Activated T-helper 1 cell treated with anti-CD3 and anti-CD28 coated beads, Interleukin-2, amount 50 U/mL, for 16 hours (primary cell): ENCODE measurements at places on chromosomes 7 and 10.

DNA sequence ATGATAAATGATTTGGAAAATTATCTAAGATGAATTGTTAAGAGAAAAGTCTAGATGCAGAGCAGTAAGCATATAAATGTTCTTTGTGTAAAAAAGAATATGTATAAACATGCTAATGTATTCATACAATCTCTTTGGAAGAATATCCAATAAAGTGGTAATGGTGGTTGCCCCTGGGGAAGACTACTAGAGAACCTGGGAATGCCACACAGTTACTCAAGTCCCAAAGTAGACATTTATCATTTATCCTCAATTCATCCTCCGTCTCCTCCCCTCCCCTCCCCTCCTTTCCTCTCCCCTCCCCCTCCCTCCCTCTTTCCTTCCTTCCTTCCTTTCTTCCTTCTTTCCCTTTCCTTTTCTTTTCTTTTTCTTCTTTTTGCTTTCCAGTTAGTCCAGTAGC lies 51.7 kb downstream of the LRRC18 start:
- no peak for DNase-seq

DNA sequence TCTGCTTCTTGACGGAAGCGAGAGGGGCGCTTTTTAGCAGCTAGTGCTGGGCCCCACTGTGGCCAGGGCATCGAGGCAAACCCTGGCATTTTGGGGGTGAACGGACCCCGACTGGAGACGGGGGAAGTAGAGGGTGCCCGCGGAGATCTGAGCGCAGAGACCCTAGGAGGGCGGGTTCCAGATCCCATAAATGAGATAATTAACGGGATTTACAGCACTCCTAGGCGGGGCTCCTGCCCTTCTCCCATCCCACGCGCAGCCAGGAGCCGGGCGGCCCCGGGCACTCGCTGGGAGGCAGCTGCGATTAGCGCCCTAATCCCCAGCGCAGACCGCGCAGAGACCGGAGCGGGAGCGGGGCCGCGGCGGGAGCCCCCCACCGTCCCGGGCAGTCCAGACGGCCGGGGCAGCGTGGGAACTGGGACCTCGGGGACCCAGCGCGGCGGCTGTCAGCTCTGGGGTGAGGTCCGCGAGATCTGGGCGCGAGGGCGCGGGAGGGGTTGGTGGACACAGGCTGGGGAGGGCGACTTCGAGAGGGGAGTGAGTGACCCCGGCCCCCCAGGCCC lies 735 bp downstream of the JCAD start:
- DNase-seq = no peak

- no peak for DNase-seq
Observed at GRCh38 chr10:11522821-11523245, 88.6 kb downstream of the USP6NL start.

DNA sequence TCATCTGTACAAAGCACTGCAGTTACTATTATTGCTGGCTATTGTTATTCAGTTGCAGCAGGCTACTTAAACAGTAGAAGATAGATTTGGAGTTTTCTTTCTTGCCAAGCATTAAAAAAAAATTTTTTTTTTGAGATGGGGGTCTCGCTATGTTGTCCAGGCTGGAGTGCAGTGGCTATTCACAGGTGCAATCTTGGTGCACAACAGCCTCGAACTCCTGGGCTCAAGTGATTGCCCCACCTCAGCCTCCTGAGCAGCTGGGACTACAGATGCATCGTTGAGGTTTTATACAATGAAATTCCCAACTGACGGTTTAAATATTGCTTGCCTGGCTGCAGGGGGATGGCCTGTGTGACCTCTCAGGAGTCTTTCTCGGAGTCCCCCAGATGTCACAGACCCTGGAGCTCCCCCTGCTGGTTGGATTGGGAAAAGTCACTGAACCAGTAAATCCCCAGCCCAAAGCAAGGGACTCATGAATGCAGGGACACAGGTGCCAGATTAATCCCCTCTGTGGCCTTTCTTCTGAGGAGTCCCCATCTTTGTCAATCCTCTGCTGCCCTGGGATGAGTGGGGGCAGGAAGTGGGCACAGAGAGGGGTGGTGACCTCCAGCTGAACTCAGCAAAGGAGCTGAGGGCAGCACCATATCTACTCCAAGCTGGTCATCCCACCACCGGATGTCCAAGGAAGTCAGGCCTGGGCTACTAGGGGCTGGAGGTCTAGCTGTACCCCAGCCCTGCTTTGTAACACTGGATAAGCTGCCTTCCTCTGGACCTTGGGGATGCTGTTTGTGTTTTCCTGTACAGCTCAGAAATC lies 149.6 kb downstream of the C10orf105 start:
- peak; percentile 73 for DNase-seq

GRCh38 chr10:132630666-132631337 lies 93.2 kb downstream of the INPP5A start:
- no peak for DNase-seq

DNA sequence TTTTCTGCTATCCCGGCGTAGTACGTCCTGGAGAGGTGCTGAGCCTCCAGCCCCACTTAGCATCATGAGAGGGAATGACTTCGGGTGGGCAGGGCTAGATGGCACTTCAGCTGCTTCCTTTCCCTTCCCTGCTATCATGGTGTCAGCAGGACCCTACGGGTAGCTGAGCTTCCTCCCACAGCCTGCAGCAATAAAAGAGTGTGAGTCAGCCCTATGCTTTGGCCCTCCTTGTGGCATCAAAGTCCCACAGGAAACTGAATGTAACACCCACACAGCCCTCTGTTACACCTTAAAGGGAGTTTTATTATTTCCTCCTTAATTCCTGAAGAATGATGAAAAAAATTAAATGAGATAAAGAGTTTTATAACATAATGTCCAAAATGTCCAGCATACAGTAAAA lies 458.1 kb downstream of the RPS24 start:
- DNase-seq = no peak

DNA sequence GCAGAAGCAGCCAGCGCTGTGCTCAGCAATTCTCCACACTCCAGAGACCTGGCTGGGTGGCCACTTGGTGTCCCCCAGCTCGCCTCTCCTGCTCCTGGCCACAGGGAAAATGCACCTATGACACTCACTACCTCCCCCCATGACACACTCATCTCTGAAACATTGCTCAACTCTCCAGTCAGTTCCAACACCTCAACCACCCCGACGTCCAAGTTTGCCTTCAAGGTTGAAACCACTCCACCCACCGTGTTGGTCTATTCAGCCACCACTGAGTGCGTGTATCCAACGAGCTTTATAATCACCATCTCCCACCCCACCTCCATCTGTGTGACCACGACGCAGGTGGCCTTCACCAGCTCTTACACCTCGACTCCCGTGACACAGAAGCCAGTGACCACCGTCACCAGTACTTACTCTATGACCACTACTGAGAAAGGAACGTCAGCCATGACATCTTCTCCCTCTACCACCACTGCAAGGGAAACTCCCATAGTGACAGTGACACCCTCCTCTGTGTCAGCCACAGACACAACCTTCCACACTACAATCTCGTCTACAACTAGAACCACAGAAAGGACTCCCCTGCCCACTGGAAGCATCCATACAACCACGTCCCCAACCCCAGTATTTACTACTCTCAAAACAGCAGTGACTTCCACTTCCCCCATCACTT lies 2.7 kb downstream of the MUC3A start:
- DNase-seq = no peak

- DNase-seq = no peak
Observed at GRCh38 chr10:77319557-77319956, 318.1 kb downstream of the KCNMA1 start.

GRCh38 chr10:110609605-110610004 lies 34.5 kb upstream of the RBM20 start:
- DNase-seq = no peak

DNA sequence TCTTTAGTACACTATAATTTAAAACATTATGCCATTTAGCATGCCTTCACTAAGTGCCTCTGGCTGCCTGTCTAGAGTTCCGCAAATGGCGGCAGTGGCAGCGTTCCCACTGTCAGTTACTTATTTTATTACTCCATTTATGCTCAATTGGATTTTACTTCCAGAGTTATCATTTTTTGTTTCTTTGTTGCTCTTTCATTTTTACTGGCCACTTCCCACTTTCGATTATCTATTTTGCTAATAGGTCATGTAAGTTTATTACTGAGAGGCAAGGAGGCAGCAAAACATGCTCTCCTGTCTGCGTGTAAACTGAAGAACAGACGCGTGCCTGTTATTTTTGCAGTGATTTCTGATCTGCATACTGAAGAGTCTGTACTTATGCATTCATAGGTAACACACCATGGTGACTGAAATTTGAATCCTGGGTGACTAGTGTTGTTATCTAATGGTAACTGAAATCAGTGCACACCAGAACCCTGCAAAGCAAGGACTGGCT lies 23.1 kb downstream of the KDM7A start:
- no peak for DNase-seq

DNA sequence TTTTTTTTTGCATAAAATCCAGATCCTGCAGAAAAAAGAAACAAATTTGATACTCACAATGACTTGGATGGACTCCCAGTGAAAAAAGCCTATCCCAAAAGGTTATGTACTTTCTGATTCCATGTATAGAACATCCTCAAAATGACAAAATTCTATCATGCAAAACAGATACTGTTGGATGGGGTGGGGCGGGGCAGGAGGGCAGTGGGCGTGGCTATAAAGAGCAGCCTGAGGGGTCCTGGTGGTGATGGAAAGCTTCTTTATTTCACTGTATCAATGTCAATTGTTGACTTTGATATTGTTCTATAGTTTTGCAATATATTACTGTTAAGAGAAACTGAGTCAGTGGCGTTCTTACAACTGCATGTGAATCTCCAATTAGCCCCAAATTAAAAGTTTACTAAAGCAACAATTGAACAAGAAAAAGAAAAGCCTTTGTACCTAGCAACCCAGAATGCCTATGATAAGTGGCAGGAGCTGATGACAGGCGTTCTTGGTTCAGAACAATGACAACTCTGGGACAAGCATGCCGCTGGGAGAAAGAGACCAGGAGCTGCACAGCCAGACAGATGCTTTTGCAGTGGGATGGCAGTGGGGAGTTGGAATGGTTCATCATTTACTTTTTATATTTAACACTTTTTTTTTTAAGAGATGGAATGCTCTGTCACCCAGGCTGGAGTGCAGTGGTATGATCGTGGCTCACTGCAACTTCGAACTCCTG lies 101.9 kb downstream of the LHPP start:
- DNase-seq = no peak

DNA sequence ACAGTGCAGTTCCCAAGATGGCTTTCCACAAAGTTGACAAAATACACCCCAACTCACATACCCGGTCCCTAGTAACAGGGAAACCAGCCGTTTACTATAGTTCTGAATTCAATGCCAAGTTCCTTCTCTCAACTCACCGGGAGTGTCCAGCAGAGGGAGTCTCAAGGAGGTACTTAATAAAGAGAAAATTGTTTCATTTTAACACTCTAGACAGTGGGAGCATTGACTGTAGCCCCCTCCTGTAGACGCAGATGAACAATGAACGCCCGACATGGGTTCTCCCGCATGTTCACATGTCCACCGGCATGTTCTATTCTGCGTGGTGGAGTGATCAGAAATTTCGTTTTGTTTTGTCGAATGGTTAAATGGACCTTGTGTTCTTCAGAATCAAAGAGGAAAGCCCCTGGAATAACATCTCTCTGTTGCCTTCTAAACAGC lies 1.9 kb downstream of the HIPK2 start:
- DNase-seq = no peak

DNA sequence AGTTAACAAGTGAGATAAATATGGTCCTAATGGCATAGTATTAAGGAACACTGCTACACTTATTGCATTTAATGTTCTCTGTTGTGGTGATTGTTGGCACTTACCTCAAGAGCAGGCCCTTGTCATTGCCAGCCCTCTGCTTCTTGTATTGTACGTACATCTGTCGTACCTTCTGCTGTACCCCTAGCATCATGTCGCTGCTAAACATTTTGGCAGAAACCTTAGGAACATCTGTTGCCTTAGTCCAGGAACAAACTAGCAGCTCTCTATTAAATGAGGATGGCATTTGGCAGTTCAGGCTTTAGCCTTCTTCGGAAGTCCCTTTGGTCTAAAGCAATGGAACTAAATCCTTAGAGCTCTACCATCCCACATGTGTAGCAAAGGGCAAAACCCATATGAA lies 47.6 kb downstream of the PRKG1 start:
- no peak for DNase-seq

DNA sequence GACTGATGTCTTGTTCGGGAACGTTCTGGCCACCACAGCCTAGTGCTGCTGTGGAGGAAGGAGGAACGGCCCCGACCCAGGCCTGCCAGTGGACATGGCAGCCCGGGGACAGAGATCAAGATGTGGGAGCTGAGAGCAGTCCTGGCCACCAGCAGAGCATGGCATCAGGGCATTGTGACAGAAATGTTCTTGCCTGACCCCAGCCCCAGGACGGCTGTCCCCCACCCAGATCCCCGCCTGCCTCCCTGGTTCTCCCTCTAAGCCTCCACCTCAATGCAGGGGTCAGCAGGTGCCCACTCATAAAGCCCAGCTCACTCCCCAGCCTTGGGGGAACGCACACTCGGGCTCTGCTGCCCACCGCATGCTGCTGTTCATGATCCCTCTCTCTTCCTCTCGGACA lies 42.9 kb upstream of the HSPA12A start:
- DNase-seq = no peak

GRCh38 chr7:47432671-47433563 lies 149.0 kb downstream of the TNS3 start:
- no peak for DNase-seq

DNA sequence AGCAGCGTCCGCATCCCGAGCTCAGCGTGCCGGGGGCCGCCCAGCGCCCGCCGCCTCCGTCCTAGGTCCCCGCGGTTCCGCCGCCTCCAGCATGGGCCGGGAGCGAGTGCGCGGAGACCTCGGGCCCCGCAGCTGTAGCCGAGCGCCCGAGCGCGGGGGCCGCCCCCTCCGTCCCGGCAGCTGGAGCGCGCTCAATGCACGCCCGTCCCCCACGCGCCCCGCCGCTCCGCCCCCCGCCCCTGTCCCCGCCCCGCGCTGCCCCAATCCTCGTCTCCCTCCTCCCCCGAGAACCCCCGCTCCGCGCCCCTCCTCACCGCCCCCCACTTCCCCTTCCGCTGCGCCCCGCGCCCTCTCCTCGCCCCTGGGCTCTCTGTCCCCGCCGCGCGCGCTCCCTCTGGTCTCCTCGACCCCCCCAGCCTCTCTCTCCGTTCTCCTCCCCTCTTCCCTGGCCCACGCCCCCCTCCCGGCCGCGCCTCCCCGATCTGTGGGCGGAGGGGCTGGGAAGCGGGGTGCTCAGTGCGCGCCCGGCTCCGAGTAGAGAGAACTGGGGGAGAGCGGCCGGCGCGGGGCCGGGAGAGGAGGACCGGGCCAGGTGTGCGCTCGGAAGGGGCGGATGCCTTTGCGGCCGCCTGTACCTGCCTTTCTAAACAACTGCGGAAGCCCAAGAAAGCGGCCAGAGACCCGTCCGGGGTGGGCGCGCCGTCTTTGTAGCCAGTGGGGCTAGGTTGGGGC lies at the start of gene VIPR2:
TSS of gene VIPR2 (minus strand) at position 110 of the 732 bp plus-strand sequence. CDS start at position 14, 96 bp downstream.
- DNase-seq = no peak

DNA sequence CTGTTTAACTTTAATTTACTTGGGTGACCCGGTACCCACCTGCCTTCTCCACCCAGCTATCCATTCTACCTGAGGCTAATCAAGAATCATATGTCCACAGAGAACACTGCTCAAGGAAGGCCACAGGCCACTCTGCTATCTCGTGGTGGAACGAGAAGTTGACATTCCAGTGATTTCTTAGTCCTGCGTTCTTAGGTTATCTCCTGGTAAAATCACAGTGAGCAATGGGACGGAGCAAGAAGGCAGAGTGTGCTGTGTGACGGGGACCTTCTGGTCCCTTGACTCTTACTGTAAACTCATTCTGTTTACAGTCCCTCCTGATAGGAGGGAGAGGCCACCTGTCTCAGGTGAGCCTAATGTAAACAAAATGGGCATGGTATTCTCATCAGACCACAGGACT lies 256.6 kb downstream of the TNS3 start:
- no peak for DNase-seq

- no peak for DNase-seq
Observed at GRCh38 chr7:149171892-149172533, 23.3 kb upstream of the ZNF282 start.

- DNase-seq = no peak
Observed at GRCh38 chr10:78787125-78787524, 281.6 kb upstream of the ZMIZ1 start.
